ENCODE measurements at places on chromosomes 1 and 21.

DNA sequence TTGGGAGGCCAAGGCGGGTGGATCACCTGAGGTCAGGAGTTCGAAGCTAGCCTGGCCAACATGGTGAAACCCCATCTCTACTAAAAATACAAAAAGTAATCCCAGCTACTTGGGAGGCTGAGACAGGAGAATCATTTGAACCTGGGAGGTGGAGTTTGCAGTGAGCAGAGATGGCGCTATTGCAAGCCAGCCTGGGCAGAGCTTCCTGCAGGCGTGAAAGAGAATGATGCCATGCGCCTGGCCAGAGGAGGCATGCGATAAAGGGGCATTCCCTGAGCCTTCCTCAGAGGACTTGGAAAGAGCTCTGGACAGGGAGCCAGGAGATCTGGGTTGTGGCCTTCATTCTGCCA, 3.2 kb downstream of the E2F2 start:
- H3K36me3 ChIP-seq = no peaks in the 10 kb centered on the region
- H3K4me3 ChIP-seq = no peak overlapping the region
- no peak for DNase-seq
- peaks cover 52% of the 10 kb centered on the region for H3K27me3 ChIP-seq
- H3K27ac ChIP-seq = no peak overlapping the region
- H3K4me1 ChIP-seq = peaks cover 42% of the 10 kb centered on the region

GRCh38 chr1:39148942-39149341, 55.6 kb upstream of the MACF1 start:
- H3K27me3 ChIP-seq = no peaks in the 10 kb centered on the region
- no peak for DNase-seq
- H3K27ac ChIP-seq = no peak overlapping the region
- no peak overlapping the region for H3K4me3 ChIP-seq
- no peaks in the 10 kb centered on the region for H3K36me3 ChIP-seq

- DNase-seq = no peak
- H3K36me3 ChIP-seq = no peaks in the 10 kb centered on the region
- no peak overlapping the region for H3K27ac ChIP-seq
- H3K27me3 ChIP-seq = no peaks in the 10 kb centered on the region
- H3K4me3 ChIP-seq = no peak overlapping the region
Measured at GRCh38 chr1:96492236-96492635, 229.3 kb upstream of the PTBP2 start.

- no peaks in the 10 kb centered on the region for H3K27me3 ChIP-seq
- no peak for DNase-seq
Measured at GRCh38 chr1:99236756-99237155, 27.5 kb upstream of the PLPPR4 start.
